ENCODE measurements at places on chromosomes 3 and 15. TPM values are rescaled to one million over a fixed set of nuclear protein-coding genes. Genes with fewer than 3 reads are reported as not detected.

- peak; percentile 42 for DNase-seq
These were observed 700.3 kb downstream of the TUSC7 start for GRCh38 chr3:117409701-117410459.

The CPNE9 gene
- not detected for polyA plus RNA-seq

GRCh38 chr3:195135917-195136316, 135.0 kb downstream of the XXYLT1 start:
- DNase-seq: no peak

DNA sequence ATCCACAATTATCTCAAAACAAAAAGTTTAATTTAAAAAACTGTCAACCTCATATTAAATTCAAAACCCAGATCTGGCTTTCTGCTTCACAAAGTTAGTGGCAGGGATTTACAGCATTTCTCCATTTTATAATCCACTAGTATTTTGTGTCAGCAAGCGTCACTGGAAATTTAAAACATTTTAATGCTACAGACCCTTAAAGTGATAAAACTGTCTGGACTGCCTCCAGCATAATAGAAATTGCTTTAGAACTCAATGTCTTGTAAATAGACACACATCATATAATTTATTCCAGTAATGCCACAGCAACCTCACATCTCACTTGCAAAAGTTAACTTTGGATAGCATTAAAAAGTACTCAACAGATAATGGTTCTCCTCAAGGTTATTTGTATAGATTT, 116.1 kb downstream of the ULK4 start:
- no peak for DNase-seq

The PCSK6 gene
- polyA plus RNA-seq: not detected

DNA sequence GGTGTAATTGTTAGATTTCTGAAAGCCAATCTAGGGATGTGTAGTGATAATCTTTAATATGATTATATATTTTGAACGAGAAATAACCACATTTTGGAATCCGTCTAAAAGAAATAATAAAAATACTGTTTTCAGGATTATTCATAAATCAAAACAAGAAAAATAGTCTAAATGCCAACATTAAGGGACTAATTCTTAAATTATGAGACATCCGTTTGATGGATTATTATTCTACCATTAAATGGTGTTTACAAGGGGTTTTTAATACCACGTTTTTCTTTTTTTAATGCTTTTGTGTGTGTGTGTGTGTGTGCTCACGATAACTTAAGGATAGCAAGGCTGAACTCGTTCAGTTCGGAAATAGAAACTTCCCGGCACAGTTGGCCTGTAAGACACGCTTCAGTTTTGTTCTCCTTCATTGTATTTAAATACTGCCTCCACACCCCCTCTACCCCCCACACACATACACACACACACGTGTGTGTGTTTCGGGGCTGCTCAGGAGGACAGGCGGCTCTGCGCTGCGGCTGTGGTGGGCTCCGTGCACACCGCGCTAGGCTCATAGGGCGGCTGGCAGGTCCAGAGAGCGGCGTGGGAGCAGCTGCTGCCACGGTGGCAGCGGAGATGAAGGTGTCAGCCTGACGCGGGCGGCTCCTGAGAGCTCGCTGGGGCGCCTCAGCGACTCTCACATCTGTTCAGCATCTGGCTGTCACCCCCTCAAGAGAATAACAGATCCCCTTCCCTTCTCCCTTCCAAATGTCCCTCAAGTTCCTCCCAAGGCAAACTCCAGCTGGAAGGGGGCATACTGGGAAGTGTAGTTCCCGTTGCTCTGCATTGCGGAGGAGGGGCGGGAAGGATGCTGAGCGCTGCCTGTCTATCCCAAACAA, 23.0 kb upstream of the ANP32A start:
- DNase-seq: no peak

The LRRC31 gene
- not detected for polyA plus RNA-seq

The MUC20 gene
- polyA plus RNA-seq: 0.12 TPM

The CTXND1 gene
- polyA plus RNA-seq: not detected

DNA sequence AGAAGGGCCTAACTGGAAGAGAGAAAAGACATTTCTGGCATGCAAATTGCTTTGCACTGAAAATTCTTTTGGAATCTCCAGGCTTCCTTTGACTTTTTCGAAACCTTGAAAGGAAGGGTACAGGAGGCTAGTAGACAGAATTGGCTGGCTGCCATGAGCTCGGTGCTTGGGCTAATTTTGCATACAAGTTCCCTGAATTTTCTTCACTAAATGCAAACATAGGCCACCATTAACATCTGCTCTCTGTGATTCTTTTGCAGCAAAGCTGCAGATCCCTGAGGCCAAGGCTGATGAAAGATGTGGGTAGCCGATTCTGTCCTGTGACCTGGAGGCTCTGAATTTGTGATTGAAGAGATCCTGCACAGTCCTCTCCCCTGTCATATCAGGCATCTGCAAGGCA, 247.8 kb upstream of the MCTP2 start:
- no peak for DNase-seq

The STAG1 gene
- polyA plus RNA-seq: 7.9 TPM

GRCh38 chr3:126828306-126828705, 124.3 kb downstream of the CHCHD6 start:
- DNase-seq: no peak

The SENP8 gene
- 1.6 TPM for polyA plus RNA-seq

- peak; percentile 55 for DNase-seq
These were observed 6.0 kb downstream of the SNRPA1 start for GRCh38 chr15:101288905-101289513.

GRCh38 chr3:185502987-185503386, 4.2 kb upstream of the TMEM41A start:
- DNase-seq: no peak

- peak; percentile 1 for DNase-seq
These were observed 24.9 kb downstream of the PRR23E start for GRCh38 chr3:127217596-127218453.

The VEPH1 gene
- 30.5 TPM for polyA plus RNA-seq

- DNase-seq: no peak
These were observed 19.1 kb upstream of the TBC1D5 start for GRCh38 chr3:17761563-17761962.

DNA sequence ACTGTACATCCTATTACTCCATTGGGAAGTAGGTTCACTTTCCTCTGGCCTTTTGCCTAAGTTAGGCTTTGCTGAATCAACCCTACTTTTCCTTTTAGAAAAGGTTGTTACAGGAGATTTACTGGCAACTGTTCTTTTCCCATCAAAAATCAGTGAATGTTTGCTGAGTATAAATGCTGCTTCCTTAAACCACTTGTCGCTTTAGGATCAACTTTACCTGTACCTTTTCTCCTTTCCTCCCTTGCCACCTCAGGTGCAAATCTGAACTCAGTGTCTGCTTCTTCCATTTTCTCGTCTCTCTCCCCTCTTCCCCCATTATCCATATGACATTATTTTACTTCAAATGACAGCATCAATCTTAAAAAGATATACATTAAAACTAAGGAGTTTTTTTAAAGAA, 69.5 kb upstream of the GOLGA6B start:
- no peak for DNase-seq

- no peak for DNase-seq
These were observed 75.9 kb downstream of the ZBTB20 start for GRCh38 chr3:115071166-115071565.

DNA sequence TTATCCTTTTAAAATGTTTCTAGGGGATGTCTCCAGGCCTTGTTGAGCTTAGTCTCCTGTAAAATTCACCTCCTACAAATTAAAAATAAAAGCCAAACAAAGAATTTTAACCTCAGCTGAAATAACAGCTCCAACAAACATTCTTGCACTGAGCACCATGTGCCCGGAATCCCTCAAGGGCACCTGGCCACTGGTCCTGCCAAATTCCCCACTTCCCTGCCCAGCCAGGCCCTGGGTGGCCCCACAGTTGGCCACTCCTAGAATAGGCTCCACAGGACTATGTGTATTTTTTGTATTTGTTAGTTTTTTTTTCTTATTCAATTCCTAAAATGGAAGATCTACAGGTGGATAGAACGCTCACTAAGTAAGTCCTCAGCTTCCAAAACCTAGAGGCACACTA, 33.1 kb upstream of the PLA2G4E start:
- no peak for DNase-seq

The SH3GL3 gene
- not detected for polyA plus RNA-seq

The PLSCR2 gene
- polyA plus RNA-seq: not detected

All from IMR-90 (cell line).